ENCODE measurements at places on chromosomes 3 and 15.
A peak's percentile ranks its signal among the peaks of the same experiment; 100 is the strongest.

GRCh38 chr3:135992072-135992471, 26.5 kb downstream of the PPP2R3A start:
- H3K27me3 ChIP-seq, result peaks cover 20% of the 10 kb centered on the region
- no peak for DNase-seq
- H3K36me3 ChIP-seq, result no peaks in the 10 kb centered on the region
- H3K4me3 ChIP-seq, result no peak overlapping the region
- peak overlapping the region; percentile 30 for H3K27ac ChIP-seq
- H3K4me1 ChIP-seq, result peaks cover 2% of the 10 kb centered on the region

DNA sequence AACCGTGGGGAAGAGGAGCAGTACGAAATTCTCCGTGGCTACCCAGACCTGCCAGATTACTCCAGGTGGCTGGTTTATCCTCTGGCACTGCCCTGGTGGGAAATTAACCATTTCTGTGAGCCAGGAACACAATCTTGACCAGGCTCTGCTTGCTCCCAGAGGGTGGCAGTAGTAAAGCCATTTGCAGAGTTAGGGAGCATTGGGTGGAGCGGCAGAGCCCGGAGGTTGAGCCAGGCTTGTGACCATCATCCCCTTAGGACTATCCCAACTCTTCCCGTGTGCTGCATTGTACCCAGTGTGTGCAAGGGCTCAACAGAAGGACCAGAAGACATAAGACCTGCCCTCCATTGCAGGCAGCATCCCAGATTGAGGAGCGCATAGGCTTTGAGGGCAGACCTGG, 5.3 kb downstream of the KNG1 start:
- H3K4me1 ChIP-seq, result no peaks in the 10 kb centered on the region
- peak overlapping the region; percentile 74 for H3K27ac ChIP-seq
- H3K4me3 ChIP-seq, result no peak overlapping the region
- no peaks in the 10 kb centered on the region for H3K36me3 ChIP-seq
- no peaks in the 10 kb centered on the region for H3K27me3 ChIP-seq
- no peak for DNase-seq

DNA sequence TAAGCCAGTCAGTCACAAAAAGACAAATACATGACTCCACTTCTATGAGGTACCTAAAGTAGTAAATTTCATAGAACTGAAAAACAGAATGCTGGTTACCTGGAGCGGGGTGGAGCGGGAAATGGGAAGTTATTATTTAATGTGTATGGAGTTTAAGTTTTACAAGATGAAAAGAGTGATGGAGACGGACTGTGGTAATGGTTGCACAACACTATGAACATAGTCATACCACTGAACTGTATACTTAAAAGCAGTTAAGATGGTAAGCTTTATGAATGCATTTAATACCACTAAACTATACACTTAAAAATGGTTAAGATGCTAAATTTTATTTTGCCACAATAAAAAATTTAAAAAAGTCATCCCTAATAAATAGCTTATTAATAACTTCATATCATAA, 23.2 kb downstream of the SFMBT1 start:
- H3K4me1 ChIP-seq, result peaks cover 57% of the 10 kb centered on the region
- H3K36me3 ChIP-seq, result peaks cover 10% of the 10 kb centered on the region
- peak overlapping the region; percentile 85 for H3K27ac ChIP-seq
- no peaks in the 10 kb centered on the region for H3K27me3 ChIP-seq
- no peak for DNase-seq

GRCh38 chr3:110858549-110858948, 213.1 kb upstream of the NECTIN3 start:
- no peak overlapping the region for H3K27ac ChIP-seq
- DNase-seq, result no peak
- no peaks in the 10 kb centered on the region for H3K4me1 ChIP-seq
- no peaks in the 10 kb centered on the region for H3K27me3 ChIP-seq
- no peak overlapping the region for H3K4me3 ChIP-seq

GRCh38 chr3:31777092-31777491, 204.0 kb downstream of the OSBPL10 start:
- H3K27me3 ChIP-seq, result peaks cover 42% of the 10 kb centered on the region
- no peak for DNase-seq
- no peak overlapping the region for H3K27ac ChIP-seq
- no peak overlapping the region for H3K4me3 ChIP-seq
- H3K36me3 ChIP-seq, result peaks cover 6% of the 10 kb centered on the region

GRCh38 chr3:55489798-55490132, 2.7 kb upstream of the WNT5A start:
- no peak for DNase-seq
- peaks cover 6% of the 10 kb centered on the region for H3K36me3 ChIP-seq
- H3K4me1 ChIP-seq, result peaks cover 10% of the 10 kb centered on the region
- peaks cover 58% of the 10 kb centered on the region for H3K27me3 ChIP-seq

- no peaks in the 10 kb centered on the region for H3K27me3 ChIP-seq
- H3K27ac ChIP-seq, result no peak overlapping the region
- no peak for DNase-seq
- H3K4me3 ChIP-seq, result no peak overlapping the region
- H3K4me1 ChIP-seq, result peaks cover 4% of the 10 kb centered on the region
- H3K36me3 ChIP-seq, result peaks cover 8% of the 10 kb centered on the region
Measured at GRCh38 chr3:183924543-183924942, 39.9 kb upstream of the PARL start.

DNA sequence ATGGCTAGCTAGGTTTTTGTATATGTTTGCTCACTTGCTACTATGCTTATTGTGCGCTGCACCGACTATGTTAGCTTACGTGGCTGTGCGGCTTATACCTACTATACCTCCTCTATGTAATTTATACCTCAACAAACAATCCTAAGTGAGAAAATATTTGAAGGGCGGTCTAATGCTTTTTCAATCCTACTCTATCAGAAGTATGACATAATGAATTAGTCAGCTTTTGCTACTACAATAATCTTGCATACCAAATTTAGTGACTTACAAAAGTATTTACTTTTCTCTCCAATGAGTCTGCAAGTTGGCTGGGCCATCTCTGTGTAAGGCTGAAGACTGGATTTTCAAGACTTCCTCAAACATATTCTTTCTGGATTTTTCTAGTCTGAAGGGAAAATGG, 391.2 kb upstream of the NECTIN3 start:
- H3K27me3 ChIP-seq, result peaks cover 10% of the 10 kb centered on the region
- no peak overlapping the region for H3K4me3 ChIP-seq
- no peak for DNase-seq
- H3K4me1 ChIP-seq, result peaks cover 2% of the 10 kb centered on the region

DNA sequence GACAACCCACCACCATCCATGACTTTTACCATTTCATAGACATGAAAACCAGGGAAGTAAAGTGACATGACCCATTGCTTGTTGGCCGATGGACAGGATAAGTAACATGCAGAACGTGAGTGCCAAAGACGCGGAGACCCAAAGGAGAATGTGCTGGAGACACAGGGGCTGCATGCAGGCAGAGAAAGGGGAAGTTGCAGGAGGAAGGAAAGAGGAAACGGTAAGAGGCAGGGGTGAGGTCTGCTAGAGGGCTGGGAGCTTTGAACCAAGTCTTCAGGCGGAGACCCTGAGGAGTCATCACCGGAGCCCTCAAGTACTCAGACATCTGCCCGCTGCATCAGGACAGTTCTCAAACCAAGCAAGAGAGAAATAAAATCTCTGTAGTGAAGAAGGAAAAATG, 34.9 kb downstream of the MAGEF1 start:
- no peak for DNase-seq
- H3K27me3 ChIP-seq, result peaks cover 12% of the 10 kb centered on the region
- H3K4me3 ChIP-seq, result no peak overlapping the region
- no peak overlapping the region for H3K27ac ChIP-seq

DNA sequence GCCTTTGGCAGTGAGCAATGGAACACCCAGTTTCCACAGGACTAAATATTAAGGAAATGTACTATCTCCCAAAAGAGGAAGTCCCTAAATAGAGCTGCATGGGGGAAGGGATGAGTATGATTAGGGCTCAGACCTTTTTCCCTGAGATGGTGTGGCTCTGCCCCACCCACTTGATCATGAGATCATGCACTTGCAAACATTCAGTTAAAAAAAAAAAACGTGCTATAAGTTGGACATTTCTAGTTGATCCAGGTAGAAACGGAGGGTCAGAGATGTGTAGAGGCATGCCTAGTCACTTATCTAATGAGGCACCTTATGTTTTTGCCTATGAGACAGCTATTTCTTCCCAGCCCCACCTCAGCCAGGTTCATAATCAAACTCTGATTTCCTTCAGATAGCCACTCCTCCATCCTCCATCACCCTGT, 24.5 kb upstream of the SSR3 start:
- H3K27ac ChIP-seq, result no peak overlapping the region
- no peak for DNase-seq
- H3K4me3 ChIP-seq, result no peak overlapping the region
- H3K36me3 ChIP-seq, result peaks cover 3% of the 10 kb centered on the region
- peaks cover 33% of the 10 kb centered on the region for H3K27me3 ChIP-seq
- H3K4me1 ChIP-seq, result peaks cover 5% of the 10 kb centered on the region

DNA sequence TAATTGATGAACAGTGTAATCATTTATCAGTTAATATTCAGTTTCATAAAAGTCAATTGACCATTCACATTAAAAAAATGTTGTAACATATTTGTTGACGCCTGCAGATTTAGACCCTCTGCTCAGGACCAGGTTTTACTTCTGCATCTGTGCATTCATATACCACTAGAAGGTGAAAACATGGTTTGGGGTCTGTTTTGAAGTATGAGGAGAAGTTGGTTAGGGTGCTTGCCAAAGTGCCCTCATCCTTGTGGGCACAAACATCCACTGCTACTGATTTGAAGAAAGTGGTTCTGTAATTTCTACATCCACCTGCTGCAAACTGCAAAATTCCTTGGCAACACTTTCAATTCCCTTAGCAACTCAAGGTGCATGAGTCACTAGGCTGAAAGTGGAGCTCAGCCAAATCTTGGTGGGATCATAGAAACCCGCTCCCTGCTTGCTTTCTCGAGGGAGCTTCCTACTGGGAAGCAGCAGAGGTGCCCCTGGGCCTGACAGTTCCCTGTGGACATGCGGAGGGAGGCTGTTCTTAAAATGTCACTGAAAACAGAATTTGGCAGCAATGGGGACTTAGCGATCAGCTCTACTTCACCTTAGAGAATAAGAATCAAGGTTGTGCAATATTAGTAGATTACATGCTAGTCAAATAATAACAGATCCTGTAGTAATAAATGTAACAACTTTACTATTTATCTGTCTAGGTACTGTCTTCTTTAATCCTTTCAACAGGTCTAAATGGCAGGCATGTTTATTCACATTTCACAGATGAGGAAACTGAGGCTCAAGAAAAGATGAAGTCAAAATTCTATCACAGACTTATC, 301.0 kb upstream of the TBL1XR1 start:
- H3K4me3 ChIP-seq, result no peak overlapping the region
- no peaks in the 10 kb centered on the region for H3K4me1 ChIP-seq
- no peak for DNase-seq
- H3K27ac ChIP-seq, result no peak overlapping the region

DNA sequence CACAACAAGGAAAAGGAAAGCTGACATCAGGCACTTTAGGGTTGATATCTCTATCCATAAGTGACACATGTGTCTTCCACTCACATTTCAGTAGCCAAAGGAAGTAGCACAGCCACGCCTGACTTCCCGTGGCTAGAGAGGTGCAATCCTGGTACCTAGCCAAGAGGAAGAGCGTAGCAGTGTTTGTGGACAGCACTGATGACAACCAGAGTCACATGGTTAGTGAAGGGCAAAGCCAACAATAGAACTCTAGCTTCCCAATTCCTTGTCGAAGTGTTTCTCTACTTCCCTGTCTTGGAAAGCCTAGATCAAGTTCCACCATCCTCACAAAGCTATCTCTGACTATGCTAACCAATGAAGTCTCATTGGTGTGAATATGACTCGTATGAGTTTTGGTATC, 189.2 kb downstream of the RSL24D1 start:
- no peaks in the 10 kb centered on the region for H3K36me3 ChIP-seq
- H3K27ac ChIP-seq, result no peak overlapping the region
- H3K4me3 ChIP-seq, result no peak overlapping the region

DNA sequence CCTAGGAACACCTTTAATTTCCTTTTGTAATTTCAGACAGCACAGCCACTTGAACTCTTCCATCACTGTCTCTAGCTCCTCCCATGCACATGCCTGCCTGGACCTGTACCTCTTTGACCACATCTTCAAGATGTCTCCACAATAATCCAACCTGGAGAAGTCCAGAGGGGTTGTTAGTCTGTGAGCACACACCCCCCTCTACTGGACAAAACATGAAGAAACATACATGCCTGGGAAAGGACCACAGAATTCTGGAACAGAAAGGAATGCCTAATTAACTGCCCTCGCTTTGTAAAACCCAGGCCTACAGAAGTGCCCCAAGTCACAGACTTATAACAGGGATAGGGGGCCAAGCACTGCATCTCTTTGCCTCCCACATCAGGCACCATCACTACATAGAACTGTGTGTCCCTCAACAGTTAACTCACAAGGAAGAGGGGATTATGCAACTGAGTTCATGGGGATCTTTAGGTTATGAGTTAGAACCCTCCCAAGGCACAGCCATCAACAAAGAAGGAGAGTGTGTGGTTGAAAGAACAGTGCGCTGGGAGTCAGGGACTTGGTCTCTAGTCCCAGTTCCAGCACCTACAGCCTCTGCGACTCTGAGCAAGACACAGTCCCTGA, 61.7 kb downstream of the FMN1 start:
- peaks cover 4% of the 10 kb centered on the region for H3K36me3 ChIP-seq
- peak overlapping the region; percentile 16 for H3K27ac ChIP-seq
- peaks cover 13% of the 10 kb centered on the region for H3K4me1 ChIP-seq
- peaks cover 25% of the 10 kb centered on the region for H3K27me3 ChIP-seq

GRCh38 chr3:45807681-45808540, 11.6 kb upstream of the SLC6A20 start:
- no peak for DNase-seq
- no peak overlapping the region for H3K4me3 ChIP-seq
- H3K27ac ChIP-seq, result no peak overlapping the region
- peaks cover 27% of the 10 kb centered on the region for H3K27me3 ChIP-seq
- H3K4me1 ChIP-seq, result peaks cover 11% of the 10 kb centered on the region

DNA sequence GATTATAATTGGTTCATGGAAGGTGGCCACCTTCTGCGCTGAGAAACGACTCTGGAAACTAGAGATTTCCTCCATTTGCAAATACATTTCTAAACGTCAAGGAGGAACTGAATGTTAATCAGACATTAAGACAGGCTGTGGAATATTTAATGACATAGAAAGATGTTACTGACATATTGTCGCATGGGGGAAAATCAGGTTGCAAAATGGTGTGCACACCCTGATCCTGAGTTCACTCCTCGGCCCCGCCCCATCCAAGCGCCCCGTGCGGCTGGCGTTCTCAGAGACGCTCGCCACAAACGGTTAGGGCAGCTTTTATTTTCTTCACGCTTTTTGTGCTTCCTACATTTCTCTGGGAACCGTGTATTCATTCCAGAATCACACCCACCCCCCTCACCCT, 10.7 kb downstream of the H1-8 start:
- peak overlapping the region; percentile 55 for H3K4me3 ChIP-seq
- no peak for DNase-seq
- H3K27me3 ChIP-seq, result peaks cover 5% of the 10 kb centered on the region

DNA sequence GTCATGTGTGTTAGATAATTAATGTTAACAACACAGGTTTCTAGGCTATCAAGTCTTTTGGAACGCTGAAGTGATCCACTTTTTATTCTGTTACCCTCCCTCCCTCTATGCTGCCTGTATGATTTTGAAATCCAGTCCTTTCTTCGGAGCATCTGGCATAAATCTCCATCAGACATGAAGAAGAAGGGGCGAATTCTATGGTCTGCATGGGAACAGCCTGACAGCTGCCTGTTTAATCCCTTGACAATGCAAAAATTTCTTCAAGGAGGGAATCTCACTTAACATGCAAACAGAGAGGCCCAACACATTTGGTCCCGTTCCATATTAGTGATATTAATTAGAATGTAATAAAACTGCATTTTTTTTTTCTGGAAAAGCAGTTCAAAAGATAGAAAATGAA, 145.2 kb downstream of the VGLL3 start:
- no peaks in the 10 kb centered on the region for H3K36me3 ChIP-seq
- H3K27ac ChIP-seq, result no peak overlapping the region
- no peaks in the 10 kb centered on the region for H3K27me3 ChIP-seq
- no peaks in the 10 kb centered on the region for H3K4me1 ChIP-seq
- no peak overlapping the region for H3K4me3 ChIP-seq
